ENCODE measurements at places on chromosomes 7 and 10.

DNA sequence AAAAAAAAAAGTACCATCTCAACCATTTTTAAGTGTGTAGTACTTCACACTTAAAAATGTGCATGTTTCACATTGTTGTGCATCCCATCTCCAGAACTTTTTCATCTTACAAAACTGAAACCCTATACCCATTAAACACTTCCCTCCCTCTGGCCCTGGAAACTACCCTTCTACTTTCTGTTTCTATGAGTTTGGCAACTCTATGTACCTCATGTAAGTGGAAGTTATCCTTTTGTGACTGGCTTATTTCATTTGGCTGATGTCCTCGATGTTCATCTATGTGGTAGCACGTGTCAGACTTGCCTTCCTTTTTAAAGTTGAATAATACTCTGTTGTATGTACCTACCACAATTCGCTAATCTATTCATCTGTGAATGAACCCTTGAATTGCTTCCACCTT is 12.2 kb downstream of the KCNMA1 start:
- DNase-seq: no peak

GRCh38 chr10:86295791-86296190 is 70.8 kb downstream of the GRID1 start:
- no peak for DNase-seq

DNA sequence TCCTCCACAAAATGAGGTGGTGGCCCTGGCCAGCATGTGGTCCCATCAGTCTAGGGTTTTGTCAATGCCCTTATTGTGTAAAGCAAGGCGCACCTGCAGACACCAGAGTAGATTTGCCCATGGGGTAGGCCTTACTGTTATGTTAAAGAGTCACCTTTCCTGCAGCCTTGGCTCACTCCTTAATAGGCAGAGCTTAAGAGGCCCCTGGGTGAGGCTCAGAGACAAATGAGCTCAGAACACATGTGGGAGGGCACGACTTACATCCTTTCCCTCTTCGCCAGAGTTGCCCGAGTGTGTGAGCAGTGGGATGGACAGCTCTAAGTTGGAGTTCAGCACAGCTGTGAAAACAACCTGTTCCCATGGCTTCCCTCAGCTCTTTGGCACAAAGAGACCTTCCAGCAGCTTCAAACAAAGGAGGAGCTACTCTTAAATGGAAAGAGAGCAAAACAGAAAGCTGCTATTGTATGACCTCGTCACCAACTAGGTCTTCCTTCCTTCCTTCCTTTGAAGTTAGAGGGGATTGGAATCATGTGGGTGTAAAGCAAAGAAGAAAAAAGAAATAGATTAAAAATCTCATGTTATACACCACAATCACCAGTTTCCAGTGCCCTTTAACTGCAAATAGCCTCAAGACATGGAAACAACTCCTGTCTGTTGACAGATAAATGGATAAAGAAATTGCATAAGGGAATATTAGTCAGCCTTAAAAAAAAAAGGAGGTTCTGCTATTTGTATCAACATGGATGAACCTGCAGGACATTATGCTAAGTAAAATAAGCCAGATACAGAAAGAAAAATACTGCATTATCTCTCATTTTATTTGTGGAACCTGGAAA is 11.9 kb upstream of the XPNPEP1 start:
- DNase-seq: no peak

- DNase-seq: no peak
Measured at GRCh38 chr7:13593854-13594253, 395.6 kb downstream of the ETV1 start.
